HuH-7 (cell line): ENCODE measurements at places on chromosomes 12 and 14.

- no peak for DNase-seq
These were observed 144.8 kb downstream of the PIWIL1 start for GRCh38 chr12:130482448-130482847.

GRCh38 chr14:104552738-104553125 lies 26.8 kb upstream of the C14orf180 start:
- DNase-seq, result no peak

DNA sequence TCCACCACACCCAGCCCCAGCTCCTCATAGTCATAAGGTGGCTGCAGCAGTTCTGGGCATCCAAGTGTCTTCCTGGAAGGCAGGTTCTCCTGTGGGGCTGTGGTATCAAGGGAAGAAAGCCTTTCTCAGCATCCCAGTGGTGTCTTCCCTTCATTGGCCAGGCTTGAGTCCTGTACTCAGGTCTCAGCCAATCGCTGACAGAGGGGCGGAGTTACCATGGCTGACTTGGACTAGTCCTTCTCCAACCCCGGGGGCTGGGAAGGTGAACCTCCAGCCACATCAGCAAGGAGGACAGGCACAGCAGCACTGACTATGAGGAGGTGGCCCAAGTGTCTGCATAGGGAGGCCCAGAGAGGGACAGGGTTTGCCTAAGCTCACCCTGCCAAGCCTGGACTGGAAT lies 64.0 kb upstream of the SLC24A4 start:
- no peak for DNase-seq

DNA sequence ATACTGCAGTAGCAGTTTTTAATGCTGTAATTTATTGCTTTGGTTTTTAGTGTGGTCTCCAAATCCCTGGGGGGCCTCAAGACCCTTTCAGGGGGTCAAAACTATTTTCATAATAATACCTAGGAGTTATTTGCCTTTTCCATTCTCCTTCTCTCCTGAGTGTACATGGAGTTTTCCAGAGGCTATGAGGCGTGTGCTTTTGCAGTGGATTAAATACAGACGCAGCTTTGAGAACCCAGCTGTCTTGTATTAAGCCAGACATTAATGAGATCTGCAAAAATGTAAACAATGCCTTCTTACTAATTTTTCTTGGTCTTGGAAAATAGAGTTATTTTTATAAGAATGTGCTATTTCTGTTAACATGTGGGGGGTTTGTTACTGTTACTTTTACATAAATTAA lies 68.6 kb downstream of the SLC25A47 start:
- no peak for DNase-seq

DNA sequence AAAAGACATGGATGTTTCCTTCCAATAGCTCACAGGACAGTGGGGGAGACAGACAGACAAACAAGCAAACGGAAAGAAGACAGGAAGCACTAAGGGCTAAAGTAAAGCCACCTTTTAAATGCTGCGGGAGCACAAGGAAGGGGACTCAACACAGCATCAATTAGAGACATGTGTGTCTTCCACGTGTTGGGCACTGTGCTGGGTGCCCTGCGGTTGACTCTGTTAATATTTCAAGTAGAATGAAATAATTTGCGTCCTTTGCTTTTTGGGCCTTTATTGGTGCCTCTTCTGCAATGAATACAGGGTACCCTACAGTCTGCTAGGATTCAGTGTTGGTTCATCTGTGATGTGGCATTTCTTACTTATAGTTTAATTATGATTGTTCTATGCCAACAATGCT lies 90.9 kb upstream of the CPM start:
- no peak for DNase-seq

GRCh38 chr14:103516426-103517173 lies 6.0 kb downstream of the CKB start:
- no peak for DNase-seq
